ENCODE measurements at places on chromosomes 16 and 17.

GRCh38 chr16:62190426-62190825 is 154.2 kb upstream of the CDH8 start:
- DNase-seq: no peak

DNA sequence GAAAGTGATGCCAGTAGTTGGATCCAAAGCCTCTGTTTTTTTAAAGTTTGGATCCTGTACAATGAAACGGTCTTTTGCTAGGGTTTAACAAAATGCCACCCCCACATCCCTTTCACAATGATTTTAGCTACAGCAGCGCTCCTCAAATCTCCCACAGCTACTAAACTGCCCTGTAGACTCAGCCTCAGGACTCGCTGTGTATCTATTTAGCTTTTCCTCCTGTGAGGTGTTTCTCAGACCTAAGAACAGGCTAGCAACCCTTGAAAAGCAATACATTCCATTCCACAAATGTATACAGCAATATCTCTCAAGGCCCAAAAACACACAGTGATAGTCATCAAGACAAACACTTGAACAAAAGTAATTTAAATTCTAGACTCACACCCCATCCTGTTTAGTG is 206.4 kb downstream of the ZFHX3 start:
- DNase-seq: no peak

DNA sequence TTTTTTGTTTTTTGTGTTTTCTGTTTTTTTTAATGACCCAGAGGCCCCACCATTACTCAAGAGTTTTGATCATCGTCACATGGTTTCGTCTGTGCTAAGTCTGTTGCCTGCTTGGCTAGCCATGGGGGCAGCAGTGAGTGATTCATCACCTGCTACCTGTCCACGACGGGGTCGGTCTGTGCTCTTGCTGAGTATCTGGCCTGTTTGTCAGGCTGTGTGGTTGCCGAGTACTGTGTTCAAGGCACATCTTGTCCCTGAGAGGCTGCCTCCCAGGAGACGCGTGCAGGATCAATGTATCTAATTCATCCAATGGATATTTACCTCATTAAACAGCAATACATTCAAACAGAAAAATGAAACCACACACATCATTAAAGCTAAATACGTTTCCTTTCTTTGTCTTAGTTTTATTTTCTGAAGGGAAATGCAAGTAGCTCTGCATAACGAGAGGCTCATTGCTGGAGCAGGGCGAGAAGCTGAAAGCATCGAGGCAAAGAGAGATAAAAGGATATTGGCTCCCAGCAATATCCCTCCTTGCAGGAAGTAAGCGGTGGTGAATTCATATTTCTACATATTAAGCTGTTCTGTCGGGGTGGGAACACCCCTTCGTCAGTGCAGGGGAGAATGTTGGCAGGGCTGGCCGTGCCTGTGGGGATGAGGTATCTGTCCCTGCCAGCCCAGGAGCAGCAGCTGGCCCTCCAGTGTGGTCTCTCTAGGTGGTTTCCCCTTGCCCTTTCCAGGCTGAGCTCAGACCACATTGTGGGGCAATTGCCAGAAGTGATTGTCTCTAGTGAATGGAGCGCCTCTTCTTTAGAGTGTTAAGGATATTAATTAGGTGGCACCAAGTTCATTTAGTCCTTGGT is 166.2 kb upstream of the ASIC2 start:
- DNase-seq: no peak

DNA sequence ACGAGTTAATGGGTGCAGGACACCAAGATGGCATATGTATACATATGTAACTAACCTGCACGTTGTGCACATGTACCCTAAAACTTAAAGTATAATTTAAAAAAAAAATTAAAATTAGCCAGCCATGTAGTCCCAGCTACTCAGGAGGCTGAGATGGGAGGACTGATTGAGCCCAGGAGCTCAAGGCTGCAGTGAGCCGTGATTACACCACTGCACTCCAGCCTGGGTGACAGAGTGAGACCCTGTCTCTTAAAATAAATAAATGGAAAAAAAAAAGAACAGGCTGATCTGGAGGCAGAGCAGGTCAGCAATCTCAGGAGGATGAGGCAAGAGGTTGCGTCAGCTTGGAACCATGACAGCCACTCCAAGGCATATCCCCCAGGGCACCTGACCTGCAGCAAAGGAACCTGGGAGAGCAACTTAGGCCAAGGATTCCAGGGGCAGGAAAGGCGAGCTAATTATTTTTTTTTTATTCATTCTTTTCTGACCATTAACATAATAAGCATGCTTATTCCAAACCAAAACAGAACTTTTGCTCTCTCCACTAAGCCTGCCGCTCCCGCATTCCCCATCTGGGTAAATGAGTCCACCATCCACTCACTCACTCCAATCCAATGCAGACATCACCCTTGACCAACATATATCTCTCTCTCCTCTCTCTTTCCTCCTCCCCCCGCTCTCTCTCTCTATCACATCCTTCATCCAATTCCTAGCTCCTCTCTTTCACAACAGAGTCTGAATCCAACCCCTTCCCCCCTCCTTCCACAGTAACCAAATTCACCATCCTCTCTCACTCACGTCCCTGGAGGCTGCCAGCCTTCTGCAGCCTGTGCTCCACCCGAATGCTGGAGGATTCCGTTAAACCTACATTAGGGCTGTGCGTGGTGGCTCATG is 47.7 kb downstream of the TK2 start:
- DNase-seq: no peak

- DNase-seq: no peak
Measured at GRCh38 chr17:41910701-41911391, 7.9 kb downstream of the ACLY start.

DNA sequence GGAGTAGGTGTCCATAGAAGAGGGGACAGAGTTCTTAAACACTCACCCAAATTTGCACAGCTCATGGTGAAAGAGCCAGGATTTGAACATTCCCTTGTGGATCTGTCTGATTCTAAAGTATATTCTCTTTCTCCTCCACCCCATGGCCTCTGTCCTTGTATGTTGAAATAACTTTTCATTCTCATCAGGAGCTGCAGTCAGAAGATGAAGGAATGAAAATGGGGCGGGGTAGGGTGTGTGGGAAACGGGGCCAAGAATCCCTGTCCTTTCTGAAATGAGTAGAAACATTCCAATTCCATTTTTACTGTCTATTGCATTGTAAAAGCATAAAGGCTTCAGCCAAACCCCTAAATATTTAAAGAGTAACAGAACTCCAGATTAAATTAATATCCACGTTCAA is 42.8 kb downstream of the NOG start:
- no peak for DNase-seq

DNA sequence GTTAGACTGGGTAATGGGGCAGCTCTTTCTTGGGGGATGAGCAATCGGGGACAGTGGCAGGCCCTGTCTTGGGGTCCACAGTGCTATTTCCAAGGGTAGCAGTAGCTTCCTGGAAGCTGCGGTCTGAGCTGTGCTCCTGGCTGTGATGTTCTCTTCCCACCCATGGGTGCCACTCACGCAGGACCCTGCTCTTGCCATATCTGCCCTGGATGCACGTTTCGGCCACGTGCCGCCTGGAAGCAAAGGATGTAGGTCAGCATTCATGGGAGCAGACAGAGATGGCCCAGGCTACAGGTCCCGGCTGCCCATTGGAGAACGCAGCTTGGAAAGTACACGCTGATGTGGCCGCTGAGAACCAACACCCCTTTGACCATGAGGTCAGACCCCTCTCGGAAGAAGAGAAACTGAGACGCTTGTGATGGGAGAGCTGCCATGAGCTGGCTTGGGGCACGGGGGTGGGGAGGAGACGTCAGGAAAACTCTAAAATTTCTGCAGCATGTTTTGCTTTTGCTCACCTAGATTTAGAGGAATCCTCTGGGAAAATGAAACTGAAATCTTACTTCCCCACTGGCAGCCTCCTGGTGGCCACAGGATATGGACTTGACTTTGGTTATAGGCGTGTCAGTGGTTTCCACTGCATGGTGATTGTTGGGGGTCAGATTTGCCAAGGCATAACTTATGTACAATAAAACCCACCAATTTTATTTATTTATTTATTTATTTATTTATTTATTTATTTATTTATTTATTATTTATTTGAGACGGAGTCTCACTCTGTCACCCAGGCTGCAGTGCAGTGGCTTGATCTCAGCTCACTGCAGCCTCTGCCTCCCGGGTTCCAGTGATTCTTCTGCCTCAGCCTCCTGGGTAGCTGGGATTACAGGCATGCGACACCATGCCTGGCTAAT is 36.2 kb upstream of the IRF8 start:
- DNase-seq: no peak

GRCh38 chr17:76523084-76524037 is 14.1 kb downstream of the CYGB start:
- peak; percentile 62 for DNase-seq

DNA sequence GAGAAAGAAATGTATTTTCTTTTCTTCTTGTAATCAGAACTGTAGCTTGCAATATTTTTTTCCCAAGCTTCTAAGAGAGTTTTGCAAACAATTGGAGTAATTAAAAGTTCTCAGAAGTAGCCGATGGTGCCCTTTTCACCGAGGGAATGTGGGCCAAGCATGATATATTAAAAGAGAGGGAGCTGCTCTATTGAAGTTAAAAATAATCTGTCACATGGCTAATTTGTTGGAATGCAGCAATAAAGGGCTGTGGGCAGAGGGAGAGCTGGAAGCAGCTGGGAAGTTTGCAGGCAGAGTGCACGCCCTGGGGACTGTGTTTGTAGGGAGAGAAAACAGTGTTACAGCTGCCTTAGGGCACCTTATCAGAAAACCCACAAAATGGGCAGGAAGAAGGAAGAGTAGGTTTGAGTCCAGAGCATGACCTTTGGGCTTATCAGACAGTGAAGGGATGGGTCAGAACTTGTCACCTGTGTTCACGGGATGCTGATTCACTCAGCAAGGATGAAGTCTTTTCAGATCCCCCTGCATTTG is 18.5 kb upstream of the TERF2 start:
- DNase-seq: no peak

DNA sequence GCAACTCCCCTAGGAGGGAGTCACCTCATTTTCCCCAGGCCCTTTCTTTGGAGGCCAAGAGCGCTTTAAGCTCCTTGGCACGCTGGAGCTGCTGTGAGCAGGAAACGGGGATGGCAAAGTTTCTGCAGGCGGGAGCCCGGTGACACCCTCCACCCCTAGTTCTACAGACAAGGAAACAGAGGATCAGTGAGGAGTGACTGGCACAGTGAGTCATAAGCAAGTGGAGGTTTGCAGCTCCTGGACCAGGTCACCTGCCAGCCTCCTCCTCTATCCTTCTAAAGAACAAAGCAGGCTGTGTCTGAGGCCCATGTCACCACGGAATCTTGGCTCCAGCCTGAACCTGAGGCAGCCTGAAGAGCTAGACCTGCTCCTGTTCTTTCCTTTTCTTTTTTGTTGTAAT is 141.9 kb downstream of the TMEM132E start:
- DNase-seq: no peak
